ENCODE measurements at places on chromosomes 6 and 20.
A peak's percentile ranks its signal among the peaks of the same experiment; 100 is the strongest.

DNA sequence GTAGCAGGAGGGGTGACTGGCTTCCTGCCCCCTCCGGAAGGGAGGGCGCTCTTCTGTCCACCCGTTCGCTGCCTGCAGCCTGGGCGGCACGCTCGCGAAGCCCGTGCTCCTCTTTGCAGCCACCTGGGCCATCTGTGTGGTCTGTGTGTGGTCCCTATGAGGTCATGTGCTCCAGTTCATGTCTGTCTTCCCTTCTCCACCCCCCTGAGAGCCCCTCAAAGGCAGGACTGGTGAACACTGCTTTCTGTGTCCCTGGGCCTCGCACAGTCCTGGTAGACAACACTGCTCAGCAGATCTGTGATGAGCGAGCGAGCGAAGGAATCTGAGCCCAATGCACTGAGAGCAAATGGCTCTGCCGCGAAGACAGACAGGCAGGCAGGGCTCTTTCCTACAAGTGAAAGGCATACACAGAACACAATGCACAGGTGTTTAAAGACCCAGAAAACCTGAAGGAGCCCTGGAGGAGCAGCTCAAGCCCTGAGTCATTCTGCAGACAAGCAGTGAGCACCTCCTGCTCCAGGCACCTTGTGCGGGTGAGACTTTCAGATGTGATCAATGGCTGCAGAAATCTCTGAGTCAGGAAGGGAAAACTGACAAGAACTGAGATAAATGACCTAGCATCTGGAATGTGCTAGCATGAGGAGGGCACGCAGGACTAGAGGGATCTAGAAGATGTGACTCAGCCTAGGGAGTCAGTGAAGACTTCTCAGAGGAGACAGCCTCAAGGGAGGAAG, 27.1 kb downstream of the PPP1R3G start:
- DNase-seq = no peak

- DNase-seq = no peak
Measured at GRCh38 chr20:50151034-50151743, 2.3 kb downstream of the PEDS1 start.

DNA sequence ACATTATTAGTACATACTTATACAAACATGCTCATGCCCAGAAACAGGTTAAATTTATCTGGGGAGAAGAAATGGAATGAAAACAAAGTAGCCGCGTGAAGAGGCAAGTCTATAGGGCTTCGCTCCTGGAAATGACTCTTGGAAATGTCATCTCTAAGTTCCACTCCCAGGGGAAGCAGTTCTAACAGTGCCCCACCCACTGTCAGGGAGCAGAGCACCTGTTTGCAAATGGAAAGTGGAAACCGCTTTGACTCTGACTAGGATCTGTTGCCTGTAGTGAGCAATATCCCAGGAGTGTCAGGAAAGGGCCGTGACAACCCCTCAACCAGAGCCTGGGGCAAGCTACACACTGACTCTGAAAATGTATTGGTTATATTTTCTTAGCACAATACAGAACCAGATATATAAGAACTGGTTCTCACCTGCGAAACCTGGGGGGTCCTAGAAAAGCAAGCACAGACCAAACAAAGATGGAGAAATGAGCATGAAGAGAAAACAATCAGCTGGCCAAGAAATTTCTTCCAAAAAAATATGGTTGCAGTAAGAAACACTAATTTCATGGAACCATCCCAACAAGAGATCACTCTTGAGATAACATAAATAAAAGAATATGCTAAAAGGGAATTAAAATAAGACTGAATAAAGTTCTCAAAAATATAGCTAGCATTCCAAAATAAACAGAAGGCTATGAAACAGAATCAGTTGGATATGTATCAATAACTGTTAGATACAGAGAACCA, 47.5 kb upstream of the CRISP1 start:
- no peak for DNase-seq

DNA sequence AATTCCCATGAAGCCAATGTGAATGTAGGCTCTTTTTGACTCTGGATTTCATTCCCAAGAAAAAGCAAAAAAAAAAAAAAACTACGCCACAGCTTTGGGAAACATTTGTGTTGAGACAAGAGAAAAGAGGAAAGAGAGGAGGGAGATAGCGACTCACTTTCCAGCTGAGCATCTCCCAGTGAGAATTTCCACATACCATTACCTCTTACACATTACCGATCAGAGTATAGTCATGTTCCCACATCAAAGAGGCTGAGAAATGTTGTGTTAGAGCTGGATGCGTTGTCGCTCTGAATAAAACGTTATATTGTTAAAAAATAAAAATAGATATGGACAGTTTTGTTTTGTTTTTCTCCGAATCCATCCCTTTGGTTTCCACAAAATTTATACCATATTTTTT, 1019.3 kb upstream of the ADGRB3 start:
- no peak for DNase-seq

DNA sequence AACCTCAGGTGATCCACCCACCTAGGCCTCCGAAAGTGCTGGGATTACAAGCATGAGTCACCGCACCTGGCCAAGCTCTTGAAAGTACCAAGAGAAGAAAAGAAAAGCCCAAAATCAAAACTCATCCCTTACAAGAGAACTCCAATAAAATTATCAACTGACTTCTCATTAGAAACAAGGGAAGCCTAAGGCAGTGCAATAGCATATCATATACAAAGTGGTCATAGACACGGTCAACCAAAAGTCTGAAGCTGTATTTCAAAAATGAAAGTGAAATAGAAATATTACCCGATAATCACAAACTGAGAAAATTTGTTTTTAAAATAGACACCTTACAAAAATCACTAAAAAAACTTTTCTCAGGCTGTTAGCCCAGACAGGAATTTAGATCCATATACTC, 1321.1 kb upstream of the GJE1 start:
- no peak for DNase-seq

GRCh38 chr6:19994909-19995308, 157.7 kb downstream of the ID4 start:
- no peak for DNase-seq

GRCh38 chr6:4448841-4449240, 313.5 kb upstream of the ECI2 start:
- no peak for DNase-seq

DNA sequence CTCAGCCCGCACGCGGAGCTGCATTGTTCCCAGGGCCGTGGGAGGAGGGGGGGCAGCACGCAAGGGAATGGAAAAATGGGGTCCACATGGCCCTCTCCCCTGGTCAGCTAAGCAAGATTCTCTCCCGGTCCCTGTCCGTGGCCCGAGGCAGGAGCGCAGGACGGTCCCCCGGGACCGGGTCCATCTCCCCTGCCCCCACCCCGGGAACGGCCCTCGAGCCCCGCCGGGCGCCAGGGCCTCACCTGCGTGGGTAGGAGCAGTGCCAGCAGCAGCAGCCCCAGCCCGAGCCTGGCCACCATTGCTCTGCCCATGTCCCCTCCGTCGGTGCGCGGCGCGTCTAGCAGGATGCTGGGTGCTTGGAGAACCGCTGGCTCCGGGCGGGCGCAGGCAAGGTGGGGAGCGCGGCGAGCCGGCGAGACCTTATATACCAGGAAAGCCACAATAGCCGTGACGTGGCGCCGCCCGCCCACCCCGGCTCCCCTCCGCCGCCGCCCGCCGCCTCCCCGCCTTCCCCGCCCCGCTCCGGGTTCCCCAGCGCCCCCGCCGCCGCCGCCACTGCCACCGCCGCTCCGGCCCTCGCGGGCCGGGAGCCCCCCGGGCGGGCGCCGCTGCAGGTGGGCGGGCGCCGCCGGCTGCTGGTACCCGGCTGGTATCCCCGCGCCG, at the start of gene CD24:
CD24 (minus strand) TSS at position 394 of the 663 bp plus-strand sequence; CDS start at position 311, 83 bp downstream.
- DNase-seq = no peak

DNA sequence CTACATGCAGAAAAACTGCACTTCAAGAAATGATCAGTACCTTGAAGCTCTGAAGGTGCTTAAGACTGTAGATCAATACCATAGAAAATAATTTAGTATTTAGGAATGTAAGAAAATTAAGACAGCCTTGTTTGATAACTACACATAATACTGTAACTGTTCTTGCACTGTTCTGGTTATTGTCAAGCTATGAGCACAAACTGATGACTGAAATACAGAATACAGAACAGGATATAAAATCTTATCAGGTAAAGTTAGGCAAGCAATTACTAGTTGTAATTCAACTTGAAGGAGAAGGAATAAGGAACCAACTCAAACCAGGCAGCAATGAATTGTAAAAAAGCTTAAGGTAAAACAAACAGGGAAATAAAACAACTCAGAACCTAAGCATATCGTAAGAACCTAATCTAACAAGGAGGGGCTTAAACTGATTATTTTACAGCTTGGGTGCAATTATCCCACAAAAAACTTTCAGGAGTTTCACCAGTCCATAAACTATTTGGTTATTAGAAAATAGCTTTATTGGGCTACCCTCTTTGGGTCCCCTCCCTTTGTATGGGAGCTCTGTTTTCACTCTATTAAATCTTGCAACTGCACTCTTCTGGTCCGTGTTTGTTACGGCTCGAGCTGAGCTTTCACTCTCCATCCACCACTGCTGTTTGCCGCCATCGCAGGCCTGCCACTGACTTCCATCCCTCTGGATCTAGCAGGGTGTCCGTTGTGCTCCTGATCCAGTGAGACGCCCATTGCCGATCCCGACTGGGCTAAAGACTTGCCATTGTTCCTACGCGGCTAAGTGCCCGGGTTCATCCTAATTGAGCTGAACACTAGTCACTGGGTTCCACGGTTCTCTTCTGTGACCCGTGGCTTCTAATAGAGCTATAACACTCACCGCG, 97.7 kb downstream of the ATG5 start:
- no peak for DNase-seq

DNA sequence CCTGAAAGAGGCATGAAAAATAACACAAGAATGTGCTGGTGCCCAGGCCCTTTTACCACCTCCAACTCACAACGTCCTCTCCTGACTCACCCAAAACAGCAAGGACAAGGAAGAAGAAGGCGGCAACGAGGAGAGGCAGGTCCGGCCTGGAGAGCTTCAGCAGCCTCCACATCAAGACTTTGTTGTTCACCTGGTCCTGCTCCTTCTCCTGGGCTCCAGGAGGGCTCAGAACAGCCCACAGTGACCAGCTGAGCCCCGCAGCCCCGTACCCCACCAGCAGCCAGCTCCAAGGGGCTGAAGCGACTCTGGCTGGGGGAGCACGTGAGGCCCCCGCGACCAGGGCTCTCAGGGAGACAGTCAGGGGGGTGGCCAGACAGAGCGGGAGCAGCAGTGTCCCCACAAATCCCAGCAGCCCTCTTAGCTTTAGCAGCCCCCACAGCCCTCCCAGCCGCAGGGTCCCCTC, 857 bp downstream of the TAP2 start:
- no peak for DNase-seq

DNA sequence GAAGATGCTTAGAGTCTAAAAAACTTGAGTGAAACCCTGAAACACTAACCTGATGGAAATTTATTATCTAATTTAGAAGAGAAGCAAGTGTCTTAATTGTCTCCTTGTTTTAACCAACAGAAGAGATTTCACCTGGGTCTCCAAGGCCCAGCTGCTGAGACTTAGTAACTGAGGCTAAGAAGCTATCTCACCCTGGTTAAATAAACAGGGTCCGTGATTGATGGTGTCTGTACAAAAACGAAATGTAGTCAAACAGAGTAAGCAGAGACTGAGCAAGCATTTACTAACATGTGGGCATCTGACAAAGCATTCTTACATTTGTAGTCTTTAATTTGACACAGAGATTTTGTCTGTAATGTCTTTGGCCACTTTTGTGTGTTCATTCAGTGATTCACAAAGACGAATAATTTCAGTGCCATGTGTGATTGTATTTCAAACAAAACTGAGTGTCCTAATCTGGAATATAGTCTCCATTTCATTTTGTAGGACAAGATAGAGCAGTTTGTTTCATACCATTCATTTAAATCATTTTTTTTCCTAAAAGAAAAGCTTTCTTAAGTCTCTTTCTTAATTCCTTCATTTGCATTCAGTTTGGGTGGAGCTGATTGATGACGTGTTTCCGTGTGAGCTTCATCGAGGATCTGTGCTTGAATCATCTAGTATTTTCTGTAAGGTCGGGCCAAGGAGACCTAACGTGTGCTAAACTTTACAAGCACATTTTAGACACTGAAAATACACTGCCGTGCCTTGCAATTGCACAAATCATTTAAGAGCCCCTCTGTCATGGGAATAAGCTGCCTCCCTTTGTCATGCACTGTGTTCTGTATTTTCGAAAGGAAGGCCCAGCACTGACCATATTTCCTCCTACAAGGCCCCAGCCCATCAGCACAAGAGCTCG, 170.6 kb upstream of the QKI start:
- DNase-seq = no peak

DNA sequence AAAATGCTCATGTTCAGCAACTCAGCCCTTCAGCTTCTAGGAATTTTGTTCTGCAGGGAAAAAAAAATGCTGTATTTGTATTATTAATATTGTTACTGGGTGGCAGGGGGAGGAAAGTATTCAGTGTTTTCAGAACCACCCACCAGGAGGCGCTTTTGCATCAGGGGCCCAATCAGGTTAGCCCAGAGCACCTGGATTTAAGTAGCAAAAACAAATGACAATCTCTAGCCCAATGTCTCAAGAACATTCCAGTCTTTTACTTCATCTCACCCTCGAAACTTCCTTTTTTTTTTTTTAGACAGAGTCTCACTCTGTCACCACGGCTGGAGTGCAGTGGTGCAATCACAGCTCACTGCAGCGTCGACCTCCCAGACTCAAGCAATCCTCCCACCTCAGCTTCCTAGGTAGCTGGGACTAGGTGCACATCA, 635 bp upstream of the C20orf203 start:
- no peak for DNase-seq

- peak; percentile 12 for DNase-seq
Measured at GRCh38 chr6:25070547-25071366, 135.0 kb upstream of the RIPOR2 start.

GRCh38 chr20:17852323-17852722, 116.3 kb downstream of the SNX5 start:
- no peak for DNase-seq

DNA sequence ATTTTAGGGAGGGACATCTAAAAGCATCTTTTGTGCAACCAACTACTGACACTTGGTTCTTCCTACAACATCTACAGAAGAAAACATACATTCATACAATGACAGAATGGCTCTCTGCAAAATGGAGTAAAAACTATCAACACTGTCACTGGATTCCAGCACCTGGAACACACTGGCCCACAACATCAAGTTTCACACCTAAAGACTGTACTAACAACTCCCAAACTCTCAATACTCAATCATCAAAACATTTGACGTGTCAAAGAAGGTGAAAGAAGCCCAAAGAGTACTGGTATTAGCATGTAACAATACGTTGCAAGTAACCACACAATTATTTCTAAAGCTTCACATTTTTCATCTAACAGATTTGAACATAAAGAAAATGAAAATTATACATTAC, 2.1 kb downstream of the CPNE1 start:
- DNase-seq = no peak

GRCh38 chr20:48597521-48598302, 230.1 kb downstream of the PREX1 start:
- DNase-seq = no peak

DNA sequence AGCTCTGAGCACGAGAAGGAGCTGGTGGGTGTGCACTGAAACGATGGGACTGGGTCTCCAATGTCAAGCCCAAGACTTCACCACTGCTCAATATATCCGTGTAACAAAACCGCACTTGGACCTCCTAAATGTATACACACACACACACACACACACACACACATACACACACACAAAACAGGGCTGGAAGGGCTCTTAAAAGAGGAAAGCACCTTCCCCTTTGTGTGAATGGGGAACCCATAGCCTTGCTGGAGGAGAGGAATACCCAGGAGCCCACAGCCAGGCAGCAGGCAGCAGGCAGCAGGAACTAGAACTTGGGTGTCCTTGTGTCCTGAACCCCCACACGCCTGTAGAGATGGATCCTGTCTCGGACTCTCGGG, 29.8 kb downstream of the TGM2 start:
- DNase-seq = no peak
